ENCODE measurements at places on chromosomes 13 and 19.

DNA sequence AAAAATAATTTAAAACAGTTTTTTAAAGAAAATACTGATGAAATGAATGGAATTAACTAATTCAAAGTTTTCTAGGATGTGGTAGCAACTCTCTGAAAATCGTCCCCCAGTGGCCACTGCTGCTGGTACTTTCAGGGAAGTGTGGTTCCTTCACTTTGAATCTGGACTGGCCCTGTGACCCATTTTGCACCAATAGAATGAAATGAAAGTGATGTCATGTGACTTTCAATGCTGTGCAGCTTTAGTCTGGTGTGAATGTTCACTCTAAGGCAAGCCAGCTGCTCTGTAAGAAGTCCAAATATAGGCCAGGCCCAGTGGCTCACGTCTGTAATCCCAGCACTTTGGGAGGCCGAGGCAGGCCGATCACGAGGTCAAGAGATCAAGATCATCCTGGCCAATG, 26.4 kb upstream of the HNRNPA1L2 start:
- no peak for DNase-seq

DNA sequence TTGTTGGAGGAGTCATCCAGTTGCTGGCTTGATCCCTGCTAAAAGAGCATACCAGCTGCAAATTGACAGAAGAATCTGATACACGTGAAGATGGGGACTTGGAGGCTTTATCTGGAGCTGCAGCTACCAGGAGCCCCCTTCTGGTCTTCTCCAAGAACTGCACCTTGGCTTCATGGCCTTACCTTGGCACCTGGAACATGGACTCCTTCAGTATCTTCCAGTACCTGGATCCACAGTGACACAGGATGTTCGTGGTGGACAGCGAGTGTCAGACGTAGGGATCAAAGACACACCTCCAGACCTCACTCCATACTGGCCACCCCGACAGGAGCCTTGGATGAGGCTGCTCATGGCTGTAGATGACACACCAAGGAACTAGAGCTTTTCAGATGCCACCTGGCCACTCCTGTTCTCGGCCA, 9.9 kb upstream of the ACSBG2 start:
- DNase-seq: peak; percentile 85

GRCh38 chr19:30227661-30228112, 144.5 kb upstream of the ZNF536 start:
- no peak for DNase-seq

DNA sequence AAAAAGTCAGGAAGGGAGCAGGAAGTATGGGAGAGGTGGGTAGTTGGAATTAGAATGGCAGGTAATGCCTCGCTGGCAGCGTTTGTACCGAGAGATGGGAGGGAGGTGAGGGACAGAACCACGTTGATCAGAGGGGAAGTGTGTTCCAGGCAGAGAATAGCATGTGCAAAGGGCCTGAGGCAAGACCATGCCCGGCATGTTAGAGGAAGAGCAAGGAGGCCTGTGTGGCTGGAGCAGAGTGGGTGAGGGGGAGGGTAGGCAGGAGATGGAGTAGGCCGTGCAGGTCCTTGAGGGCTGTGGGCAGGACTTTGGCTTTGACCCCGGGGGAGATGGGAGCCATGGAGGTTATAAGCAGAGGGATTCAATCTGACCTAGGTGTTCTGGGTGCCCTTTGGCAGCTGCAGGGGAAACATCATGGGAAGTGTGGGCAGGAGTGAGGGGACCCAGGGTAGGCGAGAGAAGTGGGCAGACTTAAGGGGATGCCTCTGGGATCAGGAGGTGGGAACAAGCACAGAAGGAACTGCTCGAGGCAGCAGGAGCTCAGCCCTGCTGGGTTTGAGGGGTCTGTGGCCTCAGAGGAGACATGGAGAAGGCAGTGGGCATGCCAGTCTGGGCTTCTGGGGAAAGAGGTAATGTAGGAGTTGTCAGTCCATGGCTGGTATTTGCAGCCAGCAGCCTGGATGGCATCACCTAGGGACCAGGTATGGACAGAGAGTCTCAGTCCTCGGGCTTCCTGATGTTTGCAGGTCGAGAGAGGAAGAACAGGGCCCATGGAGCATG, 48.8 kb downstream of the CD320 start:
- no peak for DNase-seq

GRCh38 chr19:5903056-5903623, 450 bp downstream of the NDUFA11 start:
- no peak for DNase-seq

- DNase-seq: peak; percentile 94
These were observed at the start of gene NACC1 for GRCh38 chr19:13117772-13118423. TSS of gene NACC1 (plus strand) at chr19:13118264. CDS start at chr19:13135208, 16,944 bp downstream.

DNA sequence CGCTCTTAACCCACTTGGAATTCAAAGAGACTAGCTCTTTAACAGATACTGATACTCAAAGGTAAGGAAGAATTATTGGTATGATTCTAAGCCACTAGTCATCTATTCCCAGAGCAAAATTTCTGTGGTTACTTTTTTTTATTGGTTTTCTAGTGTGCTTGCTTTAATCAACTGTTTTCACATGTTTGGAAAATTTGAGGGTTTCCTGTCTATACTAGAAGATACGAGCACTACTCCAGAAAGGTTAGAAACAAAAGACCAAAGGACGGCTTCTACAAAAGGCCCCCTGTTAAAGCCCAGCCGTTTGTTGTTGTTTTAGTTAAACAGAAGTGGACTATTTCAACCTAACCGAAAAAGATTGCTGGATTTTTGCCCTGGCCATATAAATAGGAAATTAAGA, 18.5 kb upstream of the LPAR6 start:
- no peak for DNase-seq

GRCh38 chr19:50287331-50287730, 41.8 kb downstream of the KCNC3 start:
- DNase-seq: no peak

GRCh38 chr13:108834193-108834592, 204.8 kb downstream of the MYO16 start:
- DNase-seq: peak; percentile 84

- DNase-seq: no peak
These were observed 26.2 kb upstream of the C13orf42 start for GRCh38 chr13:51137250-51137649.

GRCh38 chr13:37586164-37586563, 12.4 kb downstream of the POSTN start:
- no peak for DNase-seq

DNA sequence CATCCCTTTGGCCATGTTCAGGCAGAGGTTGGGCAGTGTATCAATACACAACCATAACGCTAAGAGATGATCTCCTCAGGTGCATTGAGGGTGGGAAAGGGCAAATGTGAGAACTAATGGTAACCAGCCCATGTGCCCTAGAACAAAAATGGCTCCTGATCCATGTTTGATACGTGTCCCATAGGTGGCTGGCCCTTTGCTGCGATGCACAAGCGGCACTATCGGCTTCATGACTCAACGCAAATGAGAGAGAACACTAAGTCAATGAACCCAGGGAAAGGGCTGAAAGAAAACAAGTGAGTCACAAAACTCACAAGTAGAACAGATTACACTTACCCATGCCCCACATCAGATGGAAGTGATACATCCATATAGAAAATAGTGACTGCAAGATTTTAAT, 201.7 kb downstream of the ABCC4 start:
- peak; percentile 26 for DNase-seq

GRCh38 chr19:35077411-35078223, 36.1 kb downstream of the HPN start:
- DNase-seq: no peak

DNA sequence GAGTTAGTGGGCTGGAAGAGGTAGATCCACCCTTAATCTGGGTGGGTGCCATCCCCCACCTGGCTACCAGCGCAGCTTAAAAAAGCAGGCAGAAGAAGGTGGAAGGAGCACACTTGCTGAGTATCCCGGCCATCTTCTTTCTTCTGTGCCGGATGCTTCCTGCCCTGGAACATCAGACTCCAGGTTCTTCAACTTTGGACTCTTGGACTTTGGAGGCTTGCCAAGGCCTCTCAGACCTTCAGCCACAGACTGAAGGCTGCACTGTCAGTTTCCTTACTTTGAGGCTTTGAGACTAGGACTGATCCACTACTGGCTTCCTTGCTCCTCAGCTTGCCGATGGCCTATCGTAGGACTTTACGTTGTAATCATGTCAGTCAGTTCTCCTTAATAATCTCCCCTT, 127.6 kb upstream of the GPC6 start:
- DNase-seq: peak; percentile 9

DNA sequence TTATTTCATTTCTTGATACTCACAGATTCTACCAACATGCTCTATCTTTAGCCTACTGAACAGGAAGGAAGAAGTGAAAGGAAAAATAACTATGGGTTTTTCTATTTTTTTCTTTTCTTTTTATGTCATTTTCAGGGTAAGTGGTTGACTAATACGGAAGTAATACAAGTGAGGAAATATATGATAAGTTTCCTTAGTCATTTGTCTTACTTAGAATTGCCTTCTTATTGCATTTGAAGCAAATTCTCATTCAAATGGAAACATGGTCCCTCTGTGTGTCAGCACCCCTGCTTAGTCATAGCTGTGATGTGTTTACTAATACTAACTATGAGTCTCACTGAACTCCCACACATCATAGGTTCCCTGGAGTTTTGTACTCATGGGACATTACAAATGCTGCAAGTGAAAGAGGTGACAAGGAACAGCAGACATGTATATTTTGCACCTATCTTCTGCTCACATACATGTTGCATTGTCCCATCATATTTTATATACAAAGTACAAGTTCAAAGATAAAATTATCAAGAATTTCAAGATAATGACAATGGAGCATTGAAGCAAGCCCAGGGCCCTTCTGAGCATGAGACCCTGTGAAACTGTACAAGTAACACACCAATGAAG, 60.1 kb downstream of the DCT start:
- no peak for DNase-seq

Data from LoVo (cell line).